Activated effector memory CD4-positive, alpha-beta T cell treated with Interleukin-2 at 50 U/mL for 16 hours (primary cell): ENCODE measurements at places on chromosomes 7 and 10.

GRCh38 chr7:79420464-79420863 is 33.0 kb downstream of the MAGI2 start:
- DNase-seq, result no peak

GRCh38 chr7:41067576-41067975 is 635.3 kb downstream of the INHBA start:
- no peak for DNase-seq

GRCh38 chr10:80186364-80187012 is 18.8 kb downstream of the ANXA11 start:
- DNase-seq, result no peak

- DNase-seq, result no peak
Observed at GRCh38 chr7:127949769-127950222, 81.4 kb downstream of the LRRC4 start.

- no peak for DNase-seq
Observed at GRCh38 chr10:63698787-63699150, 177.6 kb downstream of the REEP3 start.

GRCh38 chr10:86655596-86655995 is 1.2 kb downstream of the OPN4 start:
- DNase-seq, result no peak

- no peak for DNase-seq
Observed at GRCh38 chr7:135938086-135938485, 39.1 kb downstream of the MTPN start.

DNA sequence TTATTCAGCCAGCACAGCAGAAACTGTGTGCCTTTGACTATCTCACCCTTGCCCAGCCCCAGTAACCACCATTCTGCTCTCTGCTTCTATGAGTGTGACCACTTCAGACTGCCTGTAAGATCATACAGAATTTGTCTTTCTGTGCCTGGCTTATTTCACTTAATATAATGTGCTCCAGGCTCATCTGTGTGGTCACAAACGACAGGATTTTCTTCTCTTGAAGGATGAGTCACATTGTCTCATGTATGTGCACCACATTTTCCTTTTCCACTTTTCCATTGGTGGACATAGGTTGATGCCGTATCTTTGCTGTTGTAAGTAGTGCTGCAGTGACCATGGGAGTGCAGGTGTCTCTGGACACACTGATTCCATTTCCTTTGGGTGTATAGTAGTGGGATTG is 122.5 kb upstream of the LANCL2 start:
- no peak for DNase-seq

- no peak for DNase-seq
Observed at GRCh38 chr10:97873569-97873968, 23.9 kb downstream of the GOLGA7B start.

GRCh38 chr10:33621101-33621500 is 286.6 kb upstream of the NRP1 start:
- no peak for DNase-seq

DNA sequence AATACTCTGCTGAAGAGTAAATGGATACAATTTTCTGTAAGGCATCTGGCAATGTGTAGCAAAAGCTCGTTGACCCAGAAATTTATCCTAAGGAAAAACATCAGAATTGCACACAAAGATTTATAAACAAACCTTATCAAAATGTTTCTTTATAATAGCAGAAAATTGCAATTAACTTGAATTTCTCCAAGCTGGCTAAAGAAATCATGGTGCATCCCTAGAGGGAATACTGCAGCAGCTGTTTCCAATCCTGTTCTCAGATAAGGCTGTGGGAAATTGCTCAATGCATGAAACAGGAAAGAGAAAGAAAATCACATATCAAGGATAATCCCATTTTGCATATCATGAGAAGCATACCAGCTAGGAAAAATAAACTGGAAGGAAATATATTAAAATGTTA is 18.7 kb downstream of the TACR2 start:
- no peak for DNase-seq

- no peak for DNase-seq
Observed at GRCh38 chr7:36131499-36131898, 21.6 kb upstream of the EEPD1 start.

DNA sequence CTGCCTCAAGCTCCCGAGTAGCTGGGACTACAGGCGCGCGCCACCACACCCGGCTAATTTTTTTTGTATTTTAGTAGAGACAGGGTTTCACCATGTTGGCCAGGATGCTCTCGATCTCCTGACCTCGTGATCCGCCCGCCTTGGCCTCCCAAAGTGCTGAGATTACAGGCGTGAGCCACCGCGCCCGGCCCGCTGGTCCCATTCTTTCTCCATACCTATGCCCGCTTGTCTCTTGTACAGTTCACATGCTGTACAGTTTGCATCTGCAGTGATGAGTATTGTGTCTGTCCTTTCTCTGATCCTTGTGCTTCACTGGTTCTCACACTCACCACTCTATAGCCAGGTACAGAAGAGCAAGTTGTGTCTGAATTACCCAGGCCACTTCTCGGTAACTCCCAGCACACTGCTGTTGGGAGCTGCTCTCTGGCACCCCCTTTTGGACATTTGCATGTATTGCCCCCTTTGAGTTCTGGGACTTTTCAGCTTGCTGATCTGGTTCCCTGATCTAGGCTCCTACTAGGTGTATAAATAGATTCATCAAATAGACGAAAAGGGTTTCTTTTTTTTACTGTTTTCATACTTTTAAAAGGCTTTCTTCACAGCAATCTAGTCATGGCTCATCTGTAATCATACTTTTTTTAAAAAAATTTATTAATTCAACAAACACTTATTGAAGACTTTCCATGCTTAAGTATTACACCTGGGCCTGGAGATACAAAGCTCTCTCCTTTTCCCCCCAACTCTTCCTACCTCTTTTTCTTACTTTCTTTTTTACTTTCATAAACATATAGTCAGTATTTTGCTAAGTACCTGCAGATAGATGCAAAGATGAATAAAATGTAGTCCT is 53.5 kb downstream of the AOAH start:
- peak; percentile 43 for DNase-seq

DNA sequence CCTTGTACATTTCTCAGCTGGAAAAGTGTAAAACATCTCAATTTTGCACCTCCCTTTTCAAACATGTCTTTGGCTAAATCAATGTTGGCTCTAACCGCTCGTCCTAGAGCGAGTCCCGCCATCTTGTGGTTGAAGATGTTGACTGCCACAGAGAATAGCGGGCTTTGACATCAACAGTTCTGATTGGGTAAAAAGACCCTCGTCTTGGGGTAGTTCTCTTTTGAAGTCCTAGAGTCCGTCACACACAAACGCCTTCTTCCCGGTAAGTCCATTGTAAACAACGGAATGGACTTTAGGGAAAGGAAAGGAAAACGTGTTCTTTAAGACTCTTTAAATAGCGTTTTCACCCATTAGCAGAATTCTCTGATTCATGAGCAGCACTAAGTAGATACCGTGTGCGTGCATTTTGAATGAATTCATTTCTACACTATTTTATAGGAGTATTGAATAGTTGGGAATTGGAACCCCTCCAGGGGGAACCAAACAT is 452 bp upstream of the RPP30 start:
- DNase-seq, result peak; percentile 7

DNA sequence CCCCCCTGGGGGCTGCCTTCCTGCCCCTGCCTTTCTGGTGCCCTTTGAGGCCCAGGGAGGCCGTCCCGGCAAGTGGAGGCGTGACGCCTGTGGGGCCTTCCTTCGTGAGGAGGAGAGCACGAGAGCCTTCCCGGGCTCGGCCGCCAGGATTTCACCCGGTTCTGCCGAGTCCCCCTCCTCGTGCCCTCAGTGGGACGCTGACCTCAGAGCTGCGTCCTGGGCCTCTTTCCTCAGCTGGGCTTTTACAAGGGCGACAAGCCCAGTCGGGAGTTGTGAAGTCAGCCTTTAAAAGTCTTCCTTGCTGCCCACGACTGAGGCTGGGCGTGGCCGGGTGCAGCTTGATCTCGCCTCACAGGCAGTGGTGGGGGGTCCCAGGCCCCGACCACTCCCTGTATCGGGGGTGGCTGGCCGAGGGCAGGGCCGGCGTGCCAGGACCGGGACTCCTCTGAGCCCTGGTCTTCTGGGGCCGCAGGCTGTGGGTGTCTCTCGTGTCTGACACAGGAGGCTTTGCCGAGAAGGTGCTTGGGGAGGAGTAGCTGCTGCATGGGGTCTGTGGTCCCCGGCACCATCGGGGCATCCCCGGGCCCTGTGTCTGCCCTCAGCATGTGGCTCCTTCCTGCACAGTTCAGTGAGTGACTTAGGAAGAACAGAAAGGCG is 41.8 kb downstream of the FAM20C start:
- DNase-seq, result no peak

GRCh38 chr7:2799253-2799652 is 44.9 kb downstream of the GNA12 start:
- DNase-seq, result no peak

- no peak for DNase-seq
Observed at GRCh38 chr10:104109908-104110662, 11.9 kb upstream of the SFR1 start.

DNA sequence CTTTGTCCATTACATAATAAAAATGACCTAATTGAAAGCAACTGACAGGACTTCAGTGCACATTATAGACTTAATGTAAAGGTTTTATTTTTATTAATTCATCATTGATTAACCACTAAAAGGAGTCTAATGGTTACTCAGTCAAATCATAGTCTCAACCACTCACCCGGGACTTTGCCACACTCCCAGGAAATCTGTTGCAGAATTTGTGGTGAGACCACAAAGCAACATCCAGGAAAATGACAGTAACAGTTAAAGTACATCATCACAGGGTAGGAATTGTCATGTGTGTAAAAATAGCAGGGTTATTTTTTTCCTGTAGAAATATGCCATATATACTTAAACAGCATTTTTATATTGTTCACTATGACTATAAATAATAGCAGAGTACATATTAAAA is 6.3 kb upstream of the HGF start:
- no peak for DNase-seq

DNA sequence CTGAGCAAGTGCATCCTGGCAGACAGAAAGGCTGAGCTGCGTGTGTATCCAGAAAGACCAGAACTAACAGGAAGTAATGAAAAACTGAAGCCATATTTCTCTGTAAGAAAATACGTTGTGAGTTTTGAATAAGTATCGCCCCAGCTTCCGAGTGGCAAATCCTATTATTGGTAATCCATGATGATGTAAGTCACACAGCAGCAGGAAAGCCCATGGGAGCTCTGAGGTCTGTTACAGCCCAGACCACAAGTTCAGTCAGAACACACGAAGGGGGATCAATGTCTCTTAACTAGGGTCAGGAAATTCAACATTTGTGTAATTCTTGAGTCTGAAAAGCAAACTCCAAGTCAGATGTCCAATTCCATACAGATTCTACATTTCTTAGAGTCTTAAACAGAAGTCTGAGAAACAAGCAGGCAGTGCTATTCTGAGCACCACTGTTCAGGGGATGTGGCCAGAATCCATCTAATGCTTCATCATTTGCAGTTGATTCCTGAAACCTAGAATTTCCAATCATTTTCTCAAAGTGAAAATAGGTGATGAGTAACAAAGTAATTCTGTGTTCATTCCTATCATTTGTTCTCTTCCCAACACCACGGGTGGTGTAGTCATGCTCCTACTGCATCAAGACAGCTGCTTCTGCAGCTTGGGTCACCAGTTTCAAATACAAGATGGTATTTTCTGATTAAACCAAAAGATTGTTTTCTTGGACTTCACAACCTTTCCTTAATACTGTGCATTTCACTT is at the start of gene LRIT2:
Gene LRIT2, minus strand, starts transcription at position 118 of the 747 bp plus-strand sequence. Its CDS starts 24 bp downstream, at position 94.
- DNase-seq, result no peak

- no peak for DNase-seq
Observed at GRCh38 chr10:11448545-11449244, 162.8 kb downstream of the USP6NL start.

GRCh38 chr10:88660598-88660884 is 3.7 kb upstream of the LIPF start:
- DNase-seq, result no peak

GRCh38 chr7:129896568-129897382 is 56.0 kb downstream of the UBE2H start:
- no peak for DNase-seq

DNA sequence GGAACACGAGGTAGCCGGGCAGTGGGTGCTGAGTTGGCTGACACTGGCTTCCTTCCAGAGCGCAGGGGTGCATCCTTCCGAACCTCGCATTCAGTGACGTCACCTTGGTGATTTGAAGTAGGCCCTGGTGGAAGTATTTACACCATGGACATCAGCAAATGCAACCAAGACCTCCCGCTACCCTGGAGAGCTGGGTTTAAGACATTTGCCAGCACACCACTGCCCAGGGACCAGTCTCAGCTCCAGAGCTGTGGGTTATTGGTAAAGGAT is 106.4 kb upstream of the GPR26 start:
- no peak for DNase-seq

- no peak for DNase-seq
Observed at GRCh38 chr7:42211938-42212337, 25.1 kb downstream of the GLI3 start.

- DNase-seq, result no peak
Observed at GRCh38 chr7:55589905-55590304, 17.6 kb upstream of the VOPP1 start.

DNA sequence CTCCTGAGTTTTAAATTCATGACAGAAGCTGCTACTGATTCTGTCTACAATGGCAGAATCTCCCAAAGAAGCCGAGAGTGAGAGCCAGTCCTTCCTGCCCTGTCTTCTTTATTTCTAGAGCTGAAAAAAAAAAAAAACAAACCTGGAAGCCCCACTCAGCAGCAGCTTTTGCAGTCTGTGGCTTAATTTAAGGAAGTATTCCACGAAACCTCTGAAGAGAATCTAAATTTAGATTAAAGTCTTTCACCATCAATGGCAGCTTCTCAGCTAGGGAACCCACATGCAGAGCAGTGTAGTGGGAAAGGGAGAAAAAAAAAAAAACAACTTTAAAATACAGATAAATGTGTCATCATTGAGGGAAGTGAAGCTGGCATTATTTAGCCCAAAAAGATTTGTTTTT is 23.4 kb downstream of the SMURF1 start:
- no peak for DNase-seq

DNA sequence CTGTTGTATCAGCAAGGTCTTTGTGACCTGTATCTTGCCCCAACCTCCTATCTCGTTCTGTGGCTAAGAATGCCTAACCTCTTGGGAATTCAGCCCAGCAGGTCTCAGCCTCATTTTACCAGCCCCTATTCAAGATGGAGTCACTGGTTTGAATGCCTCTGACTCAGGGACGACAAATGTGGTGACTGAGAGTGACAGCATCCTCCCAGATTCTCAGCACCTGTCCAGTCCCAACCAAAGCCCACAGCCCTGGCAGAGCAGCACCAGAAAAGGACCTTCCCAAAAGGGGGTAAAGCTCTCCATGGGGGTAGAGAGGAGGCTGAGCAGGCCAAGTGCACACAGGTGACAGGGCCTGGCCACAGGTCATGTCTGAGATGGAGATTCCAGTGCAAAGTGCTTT is 35.4 kb upstream of the GPAM start:
- DNase-seq, result no peak

GRCh38 chr10:79137826-79138225 is 69.1 kb downstream of the ZMIZ1 start:
- DNase-seq, result peak; percentile 33

DNA sequence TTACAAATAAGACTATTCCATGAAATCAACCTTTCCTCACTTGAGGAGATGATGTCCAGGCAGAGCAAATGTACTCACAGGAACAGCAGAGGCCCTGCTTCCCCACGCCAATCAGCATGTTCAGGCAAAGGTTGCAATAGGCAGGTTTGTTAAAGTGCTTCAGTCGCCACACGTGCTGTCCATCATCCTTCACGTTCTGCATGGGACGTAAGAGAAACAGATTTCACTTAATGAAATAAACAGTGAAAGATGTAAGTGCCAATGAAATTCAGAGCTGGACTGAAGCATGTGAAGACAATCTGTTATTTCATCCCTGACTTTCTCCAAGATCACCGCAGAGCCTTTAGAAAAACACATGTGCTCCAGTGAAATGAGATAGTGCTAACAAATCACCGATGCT is 217.4 kb downstream of the DGKB start:
- no peak for DNase-seq
